ENCODE measurements at places on chromosomes 11 and 22.
A peak's percentile ranks its signal among the peaks of the same experiment; 100 is the strongest.

DNA sequence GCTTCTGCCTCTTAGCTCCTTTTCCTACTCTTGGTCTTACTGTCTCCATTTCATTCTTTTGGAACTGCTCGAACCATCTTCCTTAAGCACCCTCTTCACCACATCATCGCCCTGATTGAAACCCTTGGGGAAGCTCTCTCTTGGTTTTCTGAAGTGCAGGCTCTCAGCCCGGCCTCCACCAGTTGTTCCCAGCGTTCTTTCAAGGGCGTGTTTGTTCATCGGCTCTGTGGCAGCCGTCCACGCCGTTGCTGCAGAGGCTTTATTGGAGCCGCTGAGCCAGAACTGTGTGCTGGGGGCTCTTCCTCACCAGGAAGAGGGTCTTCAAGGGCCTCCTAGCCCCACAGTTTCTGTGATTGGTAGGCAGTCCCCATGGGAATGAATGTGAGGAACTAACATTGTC is 214.1 kb downstream of the TBC1D22A start:
- no peak for DNase-seq

DNA sequence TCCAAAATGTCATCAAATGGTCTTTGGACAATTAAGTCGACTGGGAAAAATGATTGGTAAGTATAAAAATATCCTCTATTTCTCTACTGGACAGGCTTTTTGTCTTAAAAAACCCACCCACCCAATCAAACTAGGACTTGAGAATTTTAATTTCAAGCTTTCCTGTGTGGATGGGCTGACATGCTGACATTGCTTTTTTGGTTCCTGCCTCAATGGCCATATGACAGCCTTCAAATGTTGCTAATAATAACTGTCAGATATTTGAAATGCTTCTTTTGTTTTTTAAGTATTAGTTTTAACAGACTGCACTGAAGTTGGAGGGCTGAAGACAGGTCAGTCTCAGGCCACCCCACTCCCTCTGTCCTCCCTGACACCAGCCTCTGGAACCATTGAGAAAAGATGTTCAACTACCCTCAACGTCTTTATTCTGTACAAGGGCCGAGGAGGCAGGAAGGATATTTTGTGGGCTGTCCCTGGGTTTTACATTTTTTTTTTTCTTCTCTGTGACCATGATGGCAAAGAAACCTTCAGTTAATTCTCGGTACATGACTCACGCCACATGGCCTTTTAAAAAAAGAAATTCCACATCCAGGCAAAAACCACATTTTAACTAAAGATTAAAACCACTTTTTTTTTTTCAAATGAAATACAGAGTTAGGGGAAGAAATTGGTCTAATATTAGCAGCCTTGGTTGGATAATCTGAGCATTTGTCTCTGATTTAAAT is 130.4 kb downstream of the SLC1A2 start:
- DNase-seq, result no peak

- peak; percentile 63 for DNase-seq
Measured at GRCh38 chr22:21012446-21013407, 2.2 kb upstream of the P2RX6 start.

DNA sequence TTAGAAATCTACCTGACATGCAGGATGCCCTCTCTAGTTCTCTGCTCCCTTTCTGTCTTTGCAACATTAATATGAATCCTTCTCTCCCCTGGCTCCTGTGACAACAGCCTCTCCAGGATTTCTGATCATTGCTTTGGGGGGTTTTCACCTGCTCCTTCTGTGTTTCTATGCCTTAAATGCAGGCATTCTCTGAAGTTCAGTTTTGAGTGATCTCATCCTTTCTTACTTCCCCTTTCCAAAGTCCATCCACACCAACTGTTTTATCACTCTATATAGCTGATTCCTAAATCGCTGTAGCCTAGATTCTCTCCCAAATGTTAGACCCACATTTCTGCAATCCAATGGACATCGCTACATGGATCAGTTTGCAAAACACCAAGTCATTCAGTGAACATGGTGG is 330.7 kb upstream of the NCAM1 start:
- no peak for DNase-seq

DNA sequence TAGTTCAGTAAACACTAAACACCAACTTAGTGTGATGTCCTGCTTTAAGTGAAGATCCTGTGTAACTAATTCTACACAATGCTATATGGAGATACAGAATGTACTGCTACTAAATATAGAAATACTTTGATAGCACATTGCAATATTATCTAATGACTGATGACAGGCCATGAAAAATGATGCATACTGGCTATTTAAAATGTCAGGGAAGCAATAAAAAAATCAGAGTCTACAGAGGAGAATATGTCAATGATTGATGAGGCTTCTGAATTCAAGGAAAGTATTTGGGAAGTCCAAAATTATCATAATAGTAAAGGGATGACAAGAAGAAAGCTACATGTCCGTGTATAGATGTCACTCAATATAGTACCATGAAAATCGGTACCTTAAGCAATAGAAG is 55.3 kb downstream of the GUCY1A2 start:
- DNase-seq, result no peak

DNA sequence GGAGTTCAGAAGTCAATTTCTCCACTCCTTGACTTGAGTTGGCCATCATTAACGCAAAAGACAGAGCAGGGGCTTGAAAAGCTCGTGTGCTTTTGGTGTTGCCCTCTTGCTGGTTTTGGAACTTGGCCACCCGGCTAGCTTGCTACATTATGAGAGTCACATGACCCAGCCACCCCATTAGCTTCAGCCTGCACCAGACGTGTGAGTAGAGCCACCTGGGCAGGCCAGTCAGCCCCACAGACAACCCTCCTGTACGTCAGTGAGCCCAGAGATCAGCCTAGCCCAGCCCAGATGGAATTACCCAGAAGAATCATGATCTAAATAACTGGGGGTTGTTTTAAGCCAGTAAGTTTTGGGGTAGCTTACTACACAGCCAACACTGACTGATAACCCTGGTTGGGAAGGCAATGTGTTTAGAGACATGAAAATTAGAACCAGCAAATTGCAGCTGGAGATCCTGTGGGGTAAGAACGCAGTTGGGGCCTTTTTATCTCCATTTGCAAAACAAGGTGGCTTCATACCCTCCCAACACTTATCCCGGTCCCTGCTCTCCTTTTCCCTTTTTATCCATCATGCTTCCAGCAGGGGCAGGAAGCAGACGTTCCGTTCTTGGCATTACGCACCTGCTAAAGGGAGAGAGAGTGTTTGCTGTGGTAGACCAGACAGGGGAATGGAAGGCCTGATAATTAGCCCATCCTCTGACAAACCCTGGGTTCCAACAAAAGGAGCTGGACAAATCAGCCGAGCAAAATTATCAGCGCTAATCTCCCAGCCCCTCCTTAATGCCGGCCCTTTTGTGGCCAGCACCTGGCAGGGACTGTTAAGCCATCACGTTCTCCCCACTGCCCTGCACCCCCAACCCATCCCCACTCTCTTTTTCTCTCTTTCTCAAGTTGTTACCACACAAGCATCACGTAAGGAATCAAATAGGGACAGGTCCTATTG is 548.7 kb upstream of the CADM1 start:
- DNase-seq, result no peak

GRCh38 chr11:95170294-95170693 is 60.7 kb downstream of the SESN3 start:
- no peak for DNase-seq

DNA sequence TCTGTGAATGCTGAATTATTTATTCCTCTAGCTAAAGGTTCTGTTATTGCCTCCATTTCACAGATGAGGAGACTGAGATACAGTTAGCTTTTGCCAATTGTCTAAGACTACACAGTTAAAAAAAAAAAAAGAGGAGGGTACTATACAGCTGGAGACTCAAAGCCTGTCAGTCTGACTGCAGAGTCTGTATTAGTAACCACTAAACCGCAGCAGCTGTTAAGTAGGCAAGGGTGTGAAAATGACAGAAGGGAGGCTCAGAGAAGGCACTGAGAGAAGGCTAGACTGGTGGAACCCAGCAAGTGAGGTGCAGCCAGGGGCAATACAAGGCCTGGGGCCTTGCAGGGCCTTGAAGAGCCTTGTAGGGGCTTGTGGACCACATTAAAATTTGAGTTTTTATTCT is 181.2 kb downstream of the CSNK2A3 start:
- peak; percentile 54 for DNase-seq

GRCh38 chr11:111444040-111444439 is 65.0 kb upstream of the POU2AF1 start:
- no peak for DNase-seq

DNA sequence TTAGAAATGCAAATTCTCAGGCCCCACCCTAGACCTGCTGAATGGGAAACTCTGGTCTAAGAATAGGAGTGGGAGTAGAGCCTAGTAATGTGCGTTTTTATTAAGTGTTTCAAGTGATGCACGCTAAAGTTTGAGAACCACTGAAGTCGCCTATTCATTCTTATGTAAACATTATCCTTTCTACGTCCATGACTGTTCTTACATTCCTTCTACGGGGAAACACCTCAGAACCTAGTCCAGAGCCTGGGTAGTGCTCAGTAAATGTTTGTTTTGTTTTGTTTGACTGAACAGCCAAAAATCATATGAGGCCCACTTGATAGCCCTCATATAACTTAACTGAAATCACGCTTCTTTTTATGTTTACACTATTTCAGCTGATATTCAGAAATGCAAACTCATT is 29.8 kb downstream of the VSIG10L2 start:
- DNase-seq, result no peak

DNA sequence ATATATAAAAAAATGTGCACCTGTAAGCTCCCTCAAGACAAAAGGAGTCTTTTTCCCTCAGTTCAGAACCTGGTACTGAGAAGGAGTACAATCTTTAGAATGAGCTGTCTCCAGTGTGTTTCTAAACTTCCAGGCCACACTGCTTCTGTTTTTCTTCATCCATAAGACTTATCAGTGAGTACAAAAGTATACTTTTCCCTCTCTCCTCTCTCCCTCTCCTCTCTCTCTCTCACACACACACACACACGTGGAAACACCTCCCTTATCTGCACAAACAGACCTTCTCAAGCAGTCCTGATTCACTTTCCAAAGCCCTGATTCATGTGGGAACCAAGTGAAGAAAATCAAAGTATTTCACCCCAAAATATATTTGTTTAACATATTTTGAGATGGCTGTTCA is 220.7 kb upstream of the UBASH3B start:
- no peak for DNase-seq

- DNase-seq, result no peak
Measured at GRCh38 chr11:69367211-69367964, 73.4 kb downstream of the MYEOV start.

GRCh38 chr11:112448806-112449205 is 188.1 kb upstream of the PLET1 start:
- DNase-seq, result no peak

DNA sequence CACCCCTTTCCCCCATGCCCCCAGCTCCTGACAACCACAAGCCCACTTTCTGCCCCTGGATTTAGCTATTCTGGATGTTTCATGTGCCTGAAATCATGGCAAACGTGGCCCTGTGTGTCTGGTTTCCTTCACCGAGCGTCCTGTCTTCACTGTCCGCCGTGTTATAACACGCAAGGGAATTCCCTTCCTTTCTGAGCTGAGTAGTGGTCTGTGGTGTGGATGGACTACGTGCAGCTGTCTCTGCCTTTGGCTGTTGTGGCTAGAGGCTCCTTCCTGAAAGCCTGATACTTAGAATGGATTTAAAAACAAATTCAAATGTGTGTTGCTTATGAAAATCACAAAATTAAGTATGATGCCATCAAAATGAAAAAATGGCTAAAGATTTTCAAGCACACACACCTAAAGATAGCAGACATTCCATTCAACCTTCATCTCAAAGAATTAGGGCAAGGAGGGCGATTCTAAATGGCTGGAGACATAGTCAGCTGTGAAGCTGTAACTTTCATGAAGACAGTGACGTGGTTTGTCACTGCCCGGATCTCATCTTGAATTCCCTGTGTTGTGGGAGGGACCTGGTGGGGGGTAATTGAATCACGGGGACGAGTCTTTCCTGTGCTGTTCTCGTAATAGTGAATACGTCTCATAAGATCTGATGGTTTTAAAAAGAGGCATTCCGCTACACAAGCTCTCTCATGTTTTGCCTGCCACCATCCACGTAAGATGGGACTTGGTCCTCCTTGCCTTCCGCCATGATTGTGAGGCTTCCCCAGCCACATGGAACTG is 30.5 kb downstream of the KCNQ1 start:
- DNase-seq, result no peak

DNA sequence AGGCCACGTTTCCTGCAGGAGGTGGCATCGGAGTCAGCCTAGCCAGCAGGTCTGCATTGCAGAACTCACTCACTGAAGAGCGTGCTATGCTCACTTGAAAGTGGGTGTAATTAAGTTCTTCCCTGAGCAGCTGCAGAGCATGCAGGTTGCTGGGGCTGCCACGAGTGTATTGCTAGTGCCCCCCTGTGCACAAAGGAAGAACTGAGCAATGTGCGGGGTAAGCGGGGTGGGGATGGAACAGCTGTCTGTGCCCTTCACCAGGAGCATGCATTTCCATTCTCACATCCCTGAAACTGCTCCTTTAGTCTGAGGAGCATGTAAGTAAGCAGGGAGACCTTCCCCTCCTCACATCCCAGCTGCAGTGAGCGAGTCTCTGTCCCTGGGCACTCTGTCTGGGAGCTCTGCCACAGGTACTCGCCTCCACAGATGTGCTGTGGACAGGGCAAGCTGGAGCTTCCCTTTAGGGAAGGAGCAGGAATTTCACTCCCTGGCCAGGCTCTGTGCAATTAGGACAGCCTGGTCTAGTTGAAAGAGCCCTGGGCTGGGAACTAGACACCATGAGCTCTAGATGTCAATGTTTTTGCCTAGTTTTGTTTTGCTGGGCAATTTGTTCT is 1031.8 kb downstream of the NTM start:
- peak; percentile 46 for DNase-seq

- no peak for DNase-seq
Measured at GRCh38 chr11:110730773-110731172, 18.5 kb upstream of the ARHGAP20 start.

GRCh38 chr11:18754308-18754707 is 28.3 kb upstream of the IGSF22 start:
- DNase-seq, result no peak

DNA sequence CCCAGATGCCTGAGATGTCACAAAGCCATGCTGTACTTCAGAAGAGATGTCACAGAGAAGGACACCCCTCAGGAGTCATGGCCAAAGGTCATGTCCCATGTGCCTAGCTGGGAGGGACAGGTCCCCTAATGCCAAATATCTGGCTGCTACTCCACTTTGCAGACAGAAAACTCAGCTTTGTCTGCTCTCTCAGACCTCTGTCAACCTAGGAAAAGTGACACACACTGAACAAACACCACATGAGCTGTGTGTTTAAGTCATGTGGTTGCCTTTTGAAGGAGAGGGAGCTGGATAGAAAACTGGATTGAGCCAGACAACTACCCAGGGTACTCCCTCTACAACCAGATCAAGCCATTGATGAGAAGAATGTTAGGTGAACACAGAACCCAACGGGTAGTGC is 3.5 kb downstream of the TRIM66 start:
- DNase-seq, result no peak

- DNase-seq, result no peak
Measured at GRCh38 chr11:62981743-62982142, 3.0 kb downstream of the SLC22A6 start.
